ENCODE measurements at places on chromosomes 6 and 20.

GRCh38 chr6:66265737-66266136, 558.7 kb upstream of the EYS start:
- H3K4me3 ChIP-seq: no peak overlapping the region
- H3K36me3 ChIP-seq: no peaks in the 10 kb centered on the region
- H3K4me1 ChIP-seq: no peaks in the 10 kb centered on the region
- no peaks in the 10 kb centered on the region for H3K27me3 ChIP-seq
- no peak overlapping the region for H3K27ac ChIP-seq

DNA sequence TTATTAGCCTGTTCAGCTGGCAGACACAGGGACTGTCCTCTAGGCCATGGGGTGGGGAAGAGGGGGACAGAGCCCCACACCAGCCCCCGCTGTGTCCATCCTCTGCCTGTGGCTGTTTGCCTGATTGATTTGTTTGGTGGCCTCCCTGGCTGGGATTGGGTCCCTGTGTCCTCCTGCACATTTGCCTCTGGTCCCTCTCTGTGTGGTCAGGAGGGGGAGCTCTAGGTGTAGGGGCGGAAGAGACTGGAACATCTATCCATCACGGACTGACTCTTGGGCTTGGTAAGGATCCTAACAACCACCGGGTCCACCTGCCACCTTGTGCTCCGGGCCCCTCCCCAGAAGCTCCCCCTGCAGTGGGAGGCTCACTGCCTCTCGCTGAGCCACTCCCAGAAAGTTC, 38.4 kb upstream of the CCDC167 start:
- no peak for DNase-seq
- H3K36me3 ChIP-seq: no peaks in the 10 kb centered on the region
- H3K4me1 ChIP-seq: no peaks in the 10 kb centered on the region
- H3K27ac ChIP-seq: no peak overlapping the region
- no peak overlapping the region for H3K4me3 ChIP-seq
- H3K27me3 ChIP-seq: no peaks in the 10 kb centered on the region

- no peak overlapping the region for H3K27ac ChIP-seq
- no peaks in the 10 kb centered on the region for H3K4me1 ChIP-seq
- no peak overlapping the region for H3K4me3 ChIP-seq
Measured at GRCh38 chr6:13068586-13069210, 259.6 kb downstream of the TBC1D7 start.

GRCh38 chr6:25165177-25165576, 114.0 kb upstream of the CARMIL1 start:
- no peaks in the 10 kb centered on the region for H3K27me3 ChIP-seq
- DNase-seq: no peak
- no peaks in the 10 kb centered on the region for H3K36me3 ChIP-seq
- no peak overlapping the region for H3K4me3 ChIP-seq
- no peaks in the 10 kb centered on the region for H3K4me1 ChIP-seq
- no peak overlapping the region for H3K27ac ChIP-seq

DNA sequence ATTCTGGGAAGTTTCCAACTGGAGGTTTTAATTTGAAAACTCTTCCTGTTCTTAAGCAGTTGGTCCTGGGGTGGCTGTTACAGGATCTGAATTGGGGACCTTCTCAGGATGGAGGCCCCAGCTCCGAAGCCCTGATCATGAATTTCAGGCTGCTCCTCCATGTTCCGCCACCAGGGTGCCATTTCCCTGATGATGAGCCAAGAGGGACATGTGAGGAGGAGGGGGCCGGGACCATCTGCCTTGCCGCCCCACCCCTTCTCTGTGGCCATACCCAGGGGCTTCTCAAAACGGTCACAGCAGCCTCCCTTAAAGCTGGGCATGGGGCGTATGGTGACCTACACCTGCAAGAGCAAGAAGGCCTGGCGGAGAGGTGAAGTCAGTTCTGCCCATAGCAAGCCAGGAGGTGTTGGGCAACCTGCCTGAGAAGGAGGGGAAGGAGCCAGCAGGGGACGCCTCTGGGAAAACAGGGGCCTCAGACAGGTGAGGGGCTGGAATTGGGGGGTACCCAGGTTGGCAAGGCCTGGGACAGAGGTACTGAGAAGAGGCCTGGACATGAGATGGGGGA, 3.6 kb upstream of the BAK1 start:
- H3K4me3 ChIP-seq: no peak overlapping the region
- DNase-seq: no peak
- no peaks in the 10 kb centered on the region for H3K36me3 ChIP-seq
- H3K27ac ChIP-seq: no peak overlapping the region
- no peaks in the 10 kb centered on the region for H3K27me3 ChIP-seq
- H3K4me1 ChIP-seq: peaks cover 29% of the 10 kb centered on the region
